ENCODE measurements at places on chromosomes 13 and 19. TPM values are rescaled to one million over a fixed set of nuclear protein-coding genes. Genes with fewer than 3 reads are reported as not detected.

- no peak for DNase-seq
Observed at GRCh38 chr13:80164462-80164861, 176.5 kb downstream of the SPRY2 start.

DNA sequence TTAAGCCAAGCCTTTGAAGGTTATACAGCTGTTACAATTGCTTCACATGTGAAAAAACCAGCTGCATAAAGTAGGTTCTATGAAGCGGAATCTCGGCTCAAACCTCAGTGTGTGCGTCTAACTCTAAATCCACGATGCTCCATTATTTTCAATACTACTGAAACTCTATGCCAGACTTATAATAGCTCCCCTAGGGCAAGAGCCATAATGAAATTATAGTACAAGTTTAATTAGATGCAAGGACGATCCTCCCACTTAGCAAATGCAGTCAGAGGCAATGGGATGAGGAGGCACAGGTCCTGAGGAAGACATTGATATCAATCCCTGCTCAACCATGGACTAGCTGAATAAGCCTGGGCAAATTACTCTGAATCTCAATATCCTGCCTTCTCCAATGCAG lies 31.1 kb downstream of the SLC7A1 start:
- DNase-seq = no peak

GRCh38 chr13:32731576-32731975 lies 145.3 kb downstream of the PDS5B start:
- no peak for DNase-seq

- DNase-seq = peak; percentile 78
Observed at GRCh38 chr13:49606747-49607648, 21.3 kb upstream of the ARL11 start.

DNA sequence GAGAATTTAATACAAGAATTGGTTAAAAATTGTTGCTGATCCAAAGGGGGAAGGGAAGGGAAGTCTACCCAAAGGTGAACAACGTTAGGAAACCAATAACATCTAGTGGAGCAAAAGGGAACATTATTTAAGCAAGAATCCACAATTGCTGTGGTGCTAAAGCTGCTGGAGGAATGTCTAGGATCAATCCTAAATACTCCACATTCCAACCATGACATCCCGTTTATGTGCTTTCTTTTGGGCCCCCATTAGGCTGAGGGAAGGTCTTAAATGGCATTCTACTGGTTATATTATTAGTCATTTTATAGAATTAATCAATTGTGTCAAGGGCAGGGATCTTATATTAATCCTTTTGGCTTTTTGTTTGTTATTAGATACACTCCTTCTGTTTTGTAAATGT lies 39.9 kb upstream of the VWA8 start:
- DNase-seq = no peak

The RASAL3 gene
- polyA plus RNA-seq = 1.6 TPM
